Glutamatergic neuron (in vitro differentiated cells): ENCODE measurements at places on chromosomes 11 and 22. TPM values are rescaled to one million over a fixed set of nuclear protein-coding genes. Genes with fewer than 3 reads are reported as not detected.

The SLC16A8 gene
- total RNA-seq = not detected

The MN1 gene
- total RNA-seq = 0.91 TPM

The TRIM49D2 gene
- total RNA-seq = 0.42 TPM

The OR52H1 gene
- total RNA-seq = not detected

The HPX gene
- 9.6 TPM for total RNA-seq

The ACR gene
- total RNA-seq = not detected

The LDHA gene
- 112 TPM for total RNA-seq

The SCO2 gene
- 4.8 TPM for total RNA-seq

The TEX12 gene
- total RNA-seq = not detected

The CCDC117 gene
- total RNA-seq = 11.7 TPM

The NELL1 gene
- 0.29 TPM for total RNA-seq

The CARNS1 gene
- 0.07 TPM for total RNA-seq

The PRRG4 gene
- total RNA-seq = 0.10 TPM

The PANX1 gene
- 58.0 TPM for total RNA-seq

The OR52I2 gene
- 0.49 TPM for total RNA-seq

The MYRF gene
- 0.29 TPM for total RNA-seq

The OR6Q1 gene
- not detected for total RNA-seq

The FGF3 gene
- total RNA-seq = not detected

The KDM4E gene
- 1.1 TPM for total RNA-seq

The TPBGL gene
- total RNA-seq = 2.3 TPM

The OR8D4 gene
- total RNA-seq = not detected

The SLC7A4 gene
- 0.59 TPM for total RNA-seq

The OR52B2 gene
- not detected for total RNA-seq

The VSIG10L2 gene
- not detected for total RNA-seq

The MB gene
- not detected for total RNA-seq

The LRRN4CL gene
- 1.8 TPM for total RNA-seq

The SULT4A1 gene
- 79.5 TPM for total RNA-seq

The PLAAT2 gene
- not detected for total RNA-seq

The SHANK3 gene
- 20.4 TPM for total RNA-seq

The CCDC73 gene
- total RNA-seq = not detected

The OR52D1 gene
- total RNA-seq = not detected

The TSPAN4 gene
- total RNA-seq = 82.5 TPM

The CRYBB3 gene
- not detected for total RNA-seq

The GLYATL2 gene
- total RNA-seq = 0.83 TPM

The NTM gene
- total RNA-seq = 1.2 TPM

The ISX gene
- not detected for total RNA-seq

The MLC1 gene
- not detected for total RNA-seq

The MGAT3 gene
- 12.8 TPM for total RNA-seq

The NLRP10 gene
- total RNA-seq = not detected

The CSNK2A3 gene
- 17.4 TPM for total RNA-seq

The DDX6 gene
- total RNA-seq = 188 TPM

The WBP2NL gene
- total RNA-seq = not detected

The KRTAP5-9 gene
- 0.76 TPM for total RNA-seq

The SBF1 gene
- 206 TPM for total RNA-seq

The C1QTNF4 gene
- 7.0 TPM for total RNA-seq

The RTN4RL2 gene
- 119 TPM for total RNA-seq

The MRPL40 gene
- 24.4 TPM for total RNA-seq

The TSGA10IP gene
- not detected for total RNA-seq

The HTR3A gene
- total RNA-seq = 14.5 TPM

The P2RY2 gene
- 0.69 TPM for total RNA-seq

The SLC6A5 gene
- total RNA-seq = 0.05 TPM

The FOXRED2 gene
- 41.6 TPM for total RNA-seq

The LINC01488 gene
- not detected for total RNA-seq

The ZNF143 gene
- total RNA-seq = 28.2 TPM

The DEPDC7 gene
- 28.7 TPM for total RNA-seq

The F2 gene
- 0.29 TPM for total RNA-seq

The OR8G1 gene
- total RNA-seq = not detected

The RFPL2 gene
- total RNA-seq = 1.4 TPM
